ENCODE measurements at places on chromosomes 7 and 10.

DNA sequence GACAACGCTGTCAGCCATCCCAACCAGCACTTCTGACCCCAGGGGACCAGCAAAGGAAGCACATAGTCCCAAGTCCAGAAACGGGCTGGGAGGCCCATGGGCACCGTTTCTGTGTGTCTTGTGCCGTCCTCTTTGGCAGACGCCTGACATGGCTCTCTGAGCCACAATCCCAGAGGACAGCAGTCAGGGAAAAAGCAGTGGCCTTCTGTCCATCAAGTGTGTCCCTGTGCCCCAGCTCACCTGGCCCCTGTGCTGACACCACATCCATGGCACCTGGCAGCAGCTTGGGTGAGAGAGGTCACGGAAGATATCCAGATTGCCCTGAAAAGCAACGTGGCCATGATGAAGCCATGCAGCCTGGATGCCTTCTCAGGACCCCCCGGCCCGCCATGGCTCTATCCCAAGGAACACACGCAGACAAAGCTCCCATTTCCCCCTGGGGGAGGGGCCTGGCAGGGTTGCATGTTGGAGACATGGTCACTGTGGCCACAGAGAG, 38.1 kb upstream of the ANTXRL start:
- DNase-seq = no peak

GRCh38 chr7:6252341-6252746, 20.1 kb downstream of the CYTH3 start:
- DNase-seq = no peak

DNA sequence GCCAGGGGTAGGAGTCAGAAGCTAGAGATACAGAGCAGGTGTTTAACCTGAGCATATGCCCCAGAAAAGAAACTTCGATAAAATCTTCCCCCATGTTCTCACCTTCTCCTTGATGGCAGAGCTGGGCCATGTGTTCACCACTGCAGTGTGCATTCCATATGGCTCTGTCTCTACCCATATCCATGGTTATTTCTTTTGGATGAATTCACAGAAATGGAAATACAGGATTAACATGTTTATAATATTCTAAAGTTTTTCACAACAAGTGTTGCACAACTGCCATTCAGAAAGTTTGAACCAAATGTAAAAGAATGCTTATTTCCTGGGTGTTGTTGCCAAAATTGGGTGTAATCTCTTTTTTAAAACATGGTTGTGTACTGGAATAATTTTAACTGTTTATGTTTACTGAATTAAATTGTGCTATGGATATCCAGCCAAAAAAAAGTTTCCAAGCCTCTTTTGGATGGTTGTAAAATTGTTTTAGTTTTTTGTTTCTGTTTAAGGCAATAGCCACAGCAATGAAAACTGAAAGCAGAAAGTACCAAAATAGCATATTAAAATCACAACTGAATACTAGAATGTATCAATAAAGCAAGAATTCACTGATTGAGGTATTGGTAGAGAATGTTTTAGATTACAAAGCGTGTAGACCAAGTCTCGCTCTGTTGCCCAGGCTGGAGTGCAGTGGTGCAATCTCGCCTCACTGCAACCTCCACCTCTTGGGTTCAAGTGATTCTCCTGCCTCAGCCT, 19.9 kb upstream of the CCNY start:
- no peak for DNase-seq

DNA sequence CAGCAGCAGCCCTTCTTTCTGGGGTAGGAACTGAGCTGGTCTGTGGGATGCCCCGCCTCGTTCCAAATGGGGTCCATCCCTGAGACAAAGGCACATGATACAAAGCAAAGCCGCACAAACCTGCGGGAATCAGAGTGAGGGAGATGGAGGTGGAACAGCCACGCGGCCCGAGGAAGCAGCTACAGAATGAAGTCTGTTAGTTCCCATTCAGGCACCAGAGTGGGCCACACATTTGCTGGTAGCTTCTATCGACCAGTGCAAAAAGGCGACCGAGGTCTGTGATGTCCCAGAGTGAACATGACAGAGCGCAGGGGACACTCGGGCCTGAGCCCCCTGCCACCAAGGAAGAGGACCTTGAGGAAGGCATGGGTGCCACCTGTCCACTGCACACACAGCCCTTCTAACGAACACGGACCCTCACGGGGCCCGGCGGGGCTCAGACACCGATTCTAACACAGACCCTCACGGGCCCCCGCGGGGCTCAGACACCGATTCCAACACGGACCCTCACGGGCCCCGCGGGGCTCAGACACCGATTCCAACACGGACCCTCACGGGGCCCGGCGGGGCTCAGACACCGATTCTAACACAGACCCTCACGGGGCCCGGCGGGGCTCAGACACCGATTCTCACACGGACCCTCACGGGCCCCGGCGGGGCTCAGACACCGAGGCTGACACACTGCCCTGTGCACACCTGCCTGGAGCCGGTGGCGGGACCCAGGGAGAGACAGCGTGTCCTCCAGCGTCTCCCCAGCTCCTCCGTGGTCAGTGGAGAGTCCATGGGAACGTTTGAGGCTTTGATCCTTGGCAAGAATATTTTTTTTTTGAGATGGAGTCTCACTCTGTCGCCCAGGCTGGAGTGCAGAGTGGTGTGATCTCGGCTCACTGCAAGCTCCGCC, 32.8 kb upstream of the FAM20C start:
- no peak for DNase-seq

DNA sequence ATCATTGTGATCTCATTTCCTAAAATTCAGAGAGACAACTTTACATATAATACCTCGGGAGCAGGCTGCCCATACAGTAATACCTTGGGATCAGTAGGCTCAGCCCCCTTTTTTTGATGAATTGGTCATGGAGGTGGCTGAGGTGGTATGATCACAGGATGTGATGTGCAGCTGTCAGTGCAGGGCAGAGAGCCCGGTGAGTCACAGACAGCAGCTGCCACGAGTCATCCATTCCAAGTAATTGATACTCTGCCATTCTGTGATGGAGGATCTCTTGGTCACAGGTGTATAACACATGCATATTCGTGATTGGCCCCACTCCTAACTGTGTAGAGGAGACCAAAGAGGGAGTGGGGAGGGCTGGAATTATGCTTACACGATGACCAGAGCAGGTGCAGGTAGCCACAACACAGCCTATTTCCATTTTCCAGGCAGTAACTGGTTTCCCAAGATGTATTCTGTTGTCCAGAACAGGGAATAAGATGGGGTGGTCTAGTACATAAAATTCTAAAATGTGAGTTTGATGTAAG, 14.1 kb downstream of the NRCAM start:
- no peak for DNase-seq

All from bone marrow (tissue), 2 donors.